ENCODE measurements at places on chromosomes 16 and 17.
A peak's percentile ranks its signal among the peaks of the same experiment; 100 is the strongest.

GRCh38 chr17:69913216-69913615, 161.8 kb upstream of the KCNJ16 start:
- no peak for DNase-seq

DNA sequence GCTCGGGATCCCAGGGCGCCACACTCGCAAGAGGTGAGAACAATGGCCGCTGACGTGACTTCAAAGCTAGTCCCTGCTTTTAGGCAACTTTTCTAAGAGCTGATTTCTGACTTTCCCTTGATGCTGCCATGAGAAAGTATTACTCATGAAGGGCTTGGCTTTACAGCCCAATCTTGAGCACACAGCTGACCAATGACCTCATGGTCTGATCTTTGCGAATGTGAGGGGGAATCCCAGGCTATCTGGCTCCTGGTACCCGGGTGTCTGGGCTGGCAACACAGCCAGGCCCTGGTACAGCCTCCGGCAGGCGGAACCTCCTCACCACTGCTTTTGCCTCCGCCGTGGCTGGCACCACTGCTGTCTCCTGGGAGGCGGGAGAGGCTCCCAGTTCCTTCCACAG, 17.5 kb downstream of the NDUFAF8 start:
- no peak for DNase-seq

DNA sequence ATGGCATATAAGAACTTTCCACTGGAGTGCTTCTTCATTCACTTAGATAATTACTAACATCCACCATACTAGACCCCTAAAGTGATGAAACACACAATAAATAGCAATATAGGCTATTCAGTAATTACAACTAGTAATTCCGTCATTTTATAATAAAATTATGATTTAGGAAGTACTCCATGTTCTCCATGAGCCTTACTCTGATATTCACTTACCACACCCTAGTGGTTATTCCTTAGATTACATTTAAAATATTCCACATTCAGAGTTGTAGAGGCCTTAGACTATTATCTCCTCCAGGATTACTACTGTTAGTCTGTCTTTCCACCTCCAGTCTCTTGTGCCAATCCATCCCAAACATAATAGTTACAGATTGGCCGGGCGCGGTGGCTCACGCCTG, 62.4 kb downstream of the STH start:
- DNase-seq: no peak

DNA sequence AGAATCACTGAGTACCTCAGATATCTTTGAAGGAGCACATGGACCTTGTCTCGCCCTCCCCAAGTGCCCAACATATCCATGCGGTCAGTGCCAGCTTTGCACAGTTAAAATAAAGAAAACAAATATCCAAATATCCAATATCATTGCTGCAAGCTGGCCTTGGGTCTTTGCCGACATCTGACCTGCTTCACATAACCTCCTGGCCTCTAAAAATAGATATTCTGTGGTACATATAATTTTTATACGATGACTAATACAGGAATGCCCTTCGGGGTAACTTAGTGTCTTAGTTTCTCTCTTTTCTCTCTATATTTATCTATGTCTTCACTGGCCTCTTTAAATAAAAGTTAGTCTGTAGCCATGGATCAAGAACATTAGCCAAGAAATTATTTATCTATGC, 67.8 kb downstream of the MAF start:
- DNase-seq: no peak

DNA sequence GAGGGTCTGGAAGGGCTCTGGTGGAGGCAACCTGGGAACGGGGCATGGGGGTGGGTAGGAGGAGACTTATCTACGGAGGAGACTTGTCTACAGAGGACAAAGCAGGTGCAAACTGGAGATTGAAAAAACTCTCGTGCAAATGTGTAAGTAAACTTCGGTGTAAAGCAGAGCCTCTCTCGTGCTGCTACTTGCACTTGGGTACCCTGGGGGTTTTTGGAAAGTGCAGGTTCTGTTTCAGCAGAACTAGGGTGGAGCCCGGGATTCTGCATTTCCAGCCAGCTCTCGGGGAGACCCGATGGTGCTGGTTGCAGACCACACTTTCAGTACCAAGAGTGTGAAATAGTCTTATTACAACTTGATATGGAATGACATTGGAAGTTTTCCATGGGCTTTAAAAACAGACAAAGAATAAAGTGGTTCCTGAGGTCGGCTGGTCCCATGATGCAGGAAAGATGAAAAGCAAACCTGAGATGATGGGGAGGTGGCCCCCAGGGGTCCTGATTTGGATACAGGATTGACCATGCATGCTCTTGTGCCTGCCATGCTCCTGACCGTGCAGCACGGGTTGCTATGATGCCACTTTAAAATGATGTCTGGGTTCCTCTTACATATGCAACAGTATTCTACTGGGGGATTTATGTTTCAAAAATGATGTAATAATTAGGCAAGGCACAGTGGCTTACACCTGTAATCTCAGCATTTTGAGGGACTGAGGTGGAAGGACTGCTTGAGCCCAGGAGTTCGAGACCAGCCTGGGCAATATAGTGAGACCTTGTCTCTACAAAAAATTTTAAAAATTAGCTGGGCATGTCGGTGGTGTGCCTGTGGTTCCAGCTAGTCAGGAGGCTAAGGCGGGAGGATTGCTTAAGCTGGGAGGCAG, 69.3 kb downstream of the IRF8 start:
- no peak for DNase-seq

DNA sequence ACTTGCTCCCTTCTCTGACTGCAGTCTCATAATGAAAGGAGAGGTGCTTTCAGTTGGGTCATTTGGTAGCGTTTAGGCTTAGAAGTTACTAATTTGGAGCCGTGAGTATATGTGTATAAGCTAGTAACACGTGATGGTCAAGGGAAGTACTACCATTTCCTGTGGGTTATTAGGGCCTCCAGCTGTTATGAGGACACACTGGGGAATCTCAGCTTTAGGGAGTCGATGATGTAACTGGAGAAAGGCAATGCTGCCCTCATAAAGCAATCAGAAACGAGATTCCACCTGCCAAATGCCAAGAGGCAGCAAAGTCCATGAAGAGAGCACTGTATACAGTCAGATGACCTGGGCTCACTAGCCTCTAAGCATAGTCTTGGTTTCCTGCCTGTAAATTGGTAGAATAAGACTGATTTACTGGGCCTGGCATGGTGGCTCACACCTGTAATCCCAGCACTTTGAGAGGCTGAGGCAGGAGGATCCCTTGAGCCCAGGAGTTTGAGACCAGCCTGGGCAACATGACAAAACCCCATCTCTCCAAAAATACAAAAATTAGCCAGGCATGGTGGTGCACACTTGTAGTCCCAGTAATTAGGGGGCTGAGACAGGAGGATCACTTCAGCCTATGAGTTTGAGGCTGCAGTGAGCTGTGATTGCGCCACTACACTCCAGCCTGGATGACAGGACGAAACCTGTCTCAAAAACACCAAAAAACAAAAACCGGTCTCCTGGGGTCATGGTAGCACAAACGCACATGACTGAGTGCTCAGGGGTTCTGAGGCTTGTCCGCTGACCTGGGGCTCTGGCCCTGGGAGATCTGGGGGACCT, 53.0 kb downstream of the SF3B3 start:
- no peak for DNase-seq

- peak; percentile 86 for DNase-seq
These were observed 31.4 kb downstream of the ACTG1 start for GRCh38 chr17:81481073-81481799.

GRCh38 chr17:47335101-47335936, 11.6 kb downstream of the EFCAB13 start:
- no peak for DNase-seq

GRCh38 chr17:58693751-58694150, 1.3 kb downstream of the RAD51C start:
- no peak for DNase-seq
